ENCODE measurements at places on chromosomes 4 and X.

- DNase-seq = no peak
These were observed 30.8 kb upstream of the PLA2G12A start for GRCh38 chr4:109760682-109761081.

DNA sequence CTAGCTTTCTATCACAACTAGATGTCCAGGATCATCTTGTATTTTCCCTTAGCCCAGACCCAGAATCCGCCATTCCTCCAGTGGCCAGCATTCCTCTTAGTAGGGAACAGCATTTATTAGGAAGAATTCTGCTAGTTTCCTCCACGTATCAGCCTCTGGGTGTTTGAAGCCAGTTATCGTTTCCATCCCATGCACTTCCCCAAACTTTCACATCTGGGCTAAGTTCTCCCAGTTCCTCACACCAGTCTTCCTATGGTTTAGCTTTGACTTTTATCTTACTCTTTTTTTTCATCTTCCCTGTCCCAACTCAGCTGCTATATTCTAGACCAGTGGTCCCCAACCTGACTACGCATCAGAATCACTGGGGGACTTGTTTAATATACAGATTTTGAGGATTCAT is 53.5 kb upstream of the PRSS48 start:
- no peak for DNase-seq

GRCh38 chrX:103376979-103377324 is 614 bp downstream of the BEX3 start:
- no peak for DNase-seq

DNA sequence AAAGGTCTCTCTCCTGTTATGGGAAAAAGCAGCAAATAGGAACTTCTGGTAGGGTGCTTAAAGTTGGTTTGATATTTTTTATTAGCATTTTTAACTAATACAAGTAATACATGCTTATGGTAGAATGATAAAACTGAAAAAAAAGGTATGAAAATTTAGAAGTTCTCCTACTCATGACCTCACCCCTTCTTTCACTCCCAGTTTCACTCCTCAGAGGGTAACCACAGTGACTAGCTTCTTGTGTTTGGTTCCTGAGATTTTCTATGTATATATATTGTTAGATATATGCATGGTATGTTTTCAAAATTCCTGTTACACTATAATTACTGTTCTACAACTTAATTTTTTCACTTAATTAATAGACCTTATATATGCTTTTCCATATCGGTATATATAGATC is 66.5 kb downstream of the AR start:
- no peak for DNase-seq

- no peak for DNase-seq
These were observed 44.9 kb upstream of the SPP1 start for GRCh38 chr4:87930629-87931028.

- no peak for DNase-seq
These were observed 275.8 kb upstream of the TENM3 start for GRCh38 chr4:181967401-181967800.

GRCh38 chr4:88822034-88822789 is 124.6 kb upstream of the NAP1L5 start:
- no peak for DNase-seq

GRCh38 chrX:151973851-151974335 is 583 bp downstream of the GABRE start:
- DNase-seq = no peak

GRCh38 chr4:133151691-133152329 is 2.7 kb downstream of the PCDH10 start:
- DNase-seq = no peak

DNA sequence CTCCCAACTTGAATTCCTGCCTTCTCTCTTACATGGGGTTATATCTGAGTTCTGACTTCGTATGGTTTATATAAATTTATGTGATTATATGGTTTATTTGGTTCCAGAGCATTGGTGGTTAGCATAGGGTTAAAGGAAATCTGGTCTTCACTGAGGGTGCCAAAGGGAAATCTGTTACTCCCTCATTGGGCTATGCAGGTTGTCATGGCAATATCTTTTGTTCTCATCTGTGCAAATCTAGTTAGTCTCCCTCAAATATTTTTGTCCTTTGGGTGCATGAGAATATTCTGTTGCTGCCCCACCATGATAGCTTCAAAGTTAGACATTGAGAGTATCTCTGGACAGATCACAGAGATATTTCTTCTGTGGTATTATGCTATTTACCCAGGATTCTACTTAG is 71.8 kb upstream of the OTUD4 start:
- DNase-seq = no peak
